Hepatic stellate cell (primary cell): ENCODE measurements at places on chromosomes 1 and 21.
A peak's percentile ranks its signal among the peaks of the same experiment; 100 is the strongest.

GRCh38 chr1:13801232-13801631 lies 101.2 kb downstream of the PRDM2 start:
- no peak for DNase-seq

- DNase-seq: peak; percentile 9
These were observed 35.8 kb upstream of the HIVEP3 start for GRCh38 chr1:41954533-41954944.

GRCh38 chr1:154859151-154859785 lies 10.8 kb downstream of the KCNN3 start:
- DNase-seq: no peak

- no peak for DNase-seq
These were observed 244.7 kb downstream of the PTPRU start for GRCh38 chr1:29481031-29481430.

GRCh38 chr1:25933479-25934365 lies 27.5 kb upstream of the STMN1 start:
- DNase-seq: no peak

GRCh38 chr1:214058076-214058475 lies 70.3 kb downstream of the PROX1 start:
- DNase-seq: no peak

DNA sequence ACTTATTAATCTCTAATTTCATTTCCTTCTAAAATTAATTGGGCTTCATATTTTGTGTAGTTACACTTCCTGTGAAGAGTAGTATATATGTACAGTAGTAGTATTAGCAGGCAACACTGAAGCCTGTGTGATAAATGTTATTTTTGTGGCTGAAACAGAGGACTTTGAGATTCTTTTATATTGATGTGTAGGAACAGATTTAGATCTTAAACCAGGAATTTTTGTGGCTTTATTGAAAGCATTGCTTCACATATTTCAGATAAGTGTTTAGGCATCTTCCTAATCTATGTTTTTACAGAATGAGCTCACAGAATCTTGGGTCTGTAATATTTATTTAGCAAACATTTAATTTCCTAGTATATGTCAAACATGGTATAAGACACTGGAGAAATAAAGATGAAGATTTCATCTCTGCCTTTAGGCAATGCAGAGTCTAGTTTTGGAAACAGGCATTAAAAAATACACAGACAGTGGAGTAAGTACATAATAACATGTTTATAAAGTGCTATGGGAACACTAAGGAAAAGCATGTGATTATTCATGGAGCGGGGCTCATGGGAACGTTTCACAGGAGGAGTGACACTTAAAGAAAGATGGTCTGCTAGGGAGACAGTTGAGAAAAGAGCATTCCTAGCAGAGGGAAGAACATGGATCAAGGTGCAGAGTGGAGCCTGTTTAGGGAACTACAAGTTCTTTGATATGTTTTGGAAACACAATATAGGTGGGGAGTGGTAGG lies 52.7 kb downstream of the MIGA1 start:
- DNase-seq: peak; percentile 22

- DNase-seq: no peak
These were observed 234.7 kb downstream of the SETD4 start for GRCh38 chr21:35825370-35826353.

DNA sequence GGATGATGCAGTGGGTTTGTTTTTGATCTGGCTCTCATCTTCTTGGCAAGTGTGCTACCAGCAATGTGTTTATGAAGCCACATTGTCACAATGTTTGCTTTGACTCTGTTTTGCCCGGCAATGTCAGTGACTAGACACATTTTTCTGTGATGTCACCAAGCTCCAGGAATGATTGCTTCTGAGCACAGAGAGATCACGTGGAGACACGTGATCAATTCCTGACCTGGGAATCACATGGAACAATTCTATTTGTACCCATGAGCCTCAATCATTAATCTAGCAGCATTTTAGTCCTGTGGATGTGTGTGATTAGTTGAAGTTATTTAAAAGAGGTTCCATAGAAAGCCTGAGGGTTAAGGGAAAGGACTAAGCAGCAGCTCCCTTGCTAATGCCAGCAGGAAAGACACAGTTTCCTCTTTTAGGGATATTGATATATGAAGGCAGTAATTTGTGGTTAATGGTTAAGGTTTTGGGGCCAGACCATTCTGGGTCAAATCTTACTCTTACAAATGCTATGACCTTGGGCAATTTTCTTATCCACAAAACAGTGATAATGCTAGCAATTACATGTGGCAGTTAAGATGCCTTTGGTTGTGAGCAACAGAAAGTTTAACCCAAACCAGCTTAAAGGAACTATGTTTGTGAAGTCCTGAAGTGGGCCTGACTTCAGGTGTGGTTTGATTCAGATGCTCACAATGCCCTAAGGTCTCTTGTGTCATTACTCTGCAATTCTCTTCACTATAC lies 59.0 kb downstream of the FASLG start:
- peak; percentile 6 for DNase-seq

DNA sequence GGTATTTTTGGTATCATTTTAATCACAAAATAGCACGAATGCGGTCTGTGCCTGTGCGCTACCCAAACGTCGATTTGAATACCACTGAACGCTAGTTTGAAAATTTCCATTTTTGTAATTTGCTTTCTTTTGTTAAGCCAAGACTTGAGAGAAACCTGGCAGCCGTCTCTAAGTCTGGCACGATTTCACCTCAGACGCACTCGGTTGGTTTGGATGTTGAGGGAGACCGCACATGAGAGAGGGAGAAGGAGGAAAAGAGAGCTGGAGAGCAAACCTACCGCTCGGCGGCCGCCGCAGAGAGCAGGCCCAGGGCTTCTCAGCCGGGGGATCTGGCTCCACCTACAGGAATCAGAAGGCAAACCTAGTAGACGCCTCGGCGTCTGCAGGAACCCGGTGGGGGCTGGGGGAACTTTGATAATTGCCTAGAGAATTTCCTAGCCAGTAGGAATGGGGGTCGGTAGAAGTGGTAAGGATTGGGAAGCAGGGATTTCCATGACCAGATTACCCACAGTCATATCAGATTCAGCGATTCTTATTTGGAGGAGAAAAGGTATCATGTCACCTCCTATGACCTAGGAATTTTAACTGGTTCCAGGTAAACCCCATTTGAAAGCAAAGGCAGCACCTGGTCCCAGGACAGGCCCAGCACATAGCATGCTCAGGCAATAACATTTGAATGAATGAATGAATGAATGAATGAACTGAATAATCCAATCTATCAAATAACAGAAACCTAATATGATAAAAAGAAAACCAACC lies 83.2 kb downstream of the TM2D1 start:
- peak; percentile 76 for DNase-seq

GRCh38 chr1:11198851-11199594 lies 9.9 kb downstream of the ANGPTL7 start:
- no peak for DNase-seq

GRCh38 chr1:112605633-112606327 lies 13.2 kb downstream of the ST7L start:
- DNase-seq: no peak

DNA sequence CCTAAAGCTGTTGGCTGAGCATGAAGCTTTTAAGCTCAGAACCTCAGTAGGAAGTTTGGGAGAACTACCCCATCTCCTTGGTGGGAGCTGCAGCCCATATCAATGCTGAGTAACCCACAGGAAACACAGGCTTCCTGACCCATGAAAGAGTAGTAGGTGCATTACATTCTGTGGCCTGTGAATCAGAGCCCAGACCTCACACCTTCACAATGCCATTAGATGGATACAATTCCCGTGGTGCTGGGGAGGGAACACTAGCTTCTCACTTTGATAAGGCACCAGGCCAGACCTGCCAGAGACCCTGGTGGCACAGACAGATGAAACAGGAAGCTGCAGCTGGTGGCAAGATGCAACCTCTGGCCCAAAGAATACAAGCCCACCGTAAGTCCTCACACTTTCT lies 308.8 kb downstream of the NPHP4 start:
- DNase-seq: no peak

- no peak for DNase-seq
These were observed 2.8 kb upstream of the SLC25A34 start for GRCh38 chr1:15733218-15733725.

DNA sequence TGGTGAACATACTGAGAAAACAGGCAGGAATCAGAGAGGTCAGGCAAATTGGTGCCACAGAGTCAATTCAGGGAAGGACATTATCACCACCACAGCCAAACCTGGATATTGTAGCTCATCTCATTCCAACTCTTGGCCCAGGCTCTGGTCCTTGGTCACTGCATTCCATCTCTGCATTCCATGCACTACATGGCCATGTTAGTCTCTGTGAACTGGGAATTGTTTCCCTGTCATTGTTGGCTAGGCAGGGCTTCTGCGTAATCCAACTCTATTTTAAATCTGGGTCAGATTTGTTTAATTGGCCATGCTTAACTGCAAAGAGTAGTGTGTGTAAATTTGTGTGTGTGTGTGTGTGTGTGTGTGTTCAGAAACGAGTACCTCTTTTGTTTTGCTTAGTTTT lies 837.6 kb upstream of the ADAMTS5 start:
- no peak for DNase-seq

DNA sequence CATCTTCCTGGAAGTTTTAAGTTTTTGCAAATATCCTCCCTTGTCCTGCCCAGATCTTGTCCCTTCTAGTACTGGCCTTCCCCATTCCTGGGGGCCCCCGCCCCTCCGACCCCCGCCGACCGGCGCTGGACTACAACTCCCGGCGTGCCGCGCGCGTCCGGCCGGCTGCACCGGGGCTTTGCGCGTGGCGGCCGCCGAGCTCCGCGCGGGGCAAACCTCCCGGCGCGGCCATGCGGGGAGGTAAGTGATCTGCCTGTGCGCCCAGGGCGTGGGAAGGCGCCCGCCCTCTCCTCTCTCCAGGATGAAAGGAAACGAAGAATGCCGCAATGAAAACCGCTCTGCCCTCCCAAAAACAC lies 3.2 kb upstream of the SAMD13 start:
- DNase-seq: peak; percentile 53

GRCh38 chr1:74399249-74399648 lies 113.2 kb downstream of the LRRC53 start:
- no peak for DNase-seq

- no peak for DNase-seq
These were observed 97.0 kb downstream of the GIPC2 start for GRCh38 chr1:78142736-78143135.

- no peak for DNase-seq
These were observed 98.9 kb upstream of the WNT4 start for GRCh38 chr1:22241811-22242210.

GRCh38 chr1:41533731-41534080 lies 49.2 kb upstream of the EDN2 start:
- DNase-seq: no peak

GRCh38 chr1:212503714-212504113 lies 71.0 kb downstream of the NENF start:
- DNase-seq: no peak

DNA sequence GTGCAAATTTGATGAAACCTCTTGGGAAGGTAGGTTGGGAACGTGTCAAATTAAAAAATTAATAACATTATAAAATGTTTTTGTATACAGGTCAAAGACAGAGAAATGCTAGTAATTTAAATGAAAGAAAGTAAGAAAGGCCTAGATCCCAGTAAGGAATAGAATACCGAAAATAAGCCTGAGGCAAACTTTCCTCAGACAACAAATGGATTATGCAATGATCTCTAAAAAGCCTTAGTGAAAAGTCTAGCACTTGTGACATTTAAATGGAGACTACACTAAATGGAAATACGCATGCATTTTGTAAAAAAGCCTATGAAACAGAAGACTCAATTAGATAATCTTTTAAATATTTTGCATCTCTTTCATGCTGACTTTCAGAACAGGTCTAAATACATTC lies 138.5 kb upstream of the ZNHIT6 start:
- DNase-seq: no peak

GRCh38 chr1:41649396-41650027 lies 165.0 kb upstream of the EDN2 start:
- DNase-seq: no peak

GRCh38 chr1:75630004-75630594 lies 19.2 kb upstream of the SLC44A5 start:
- no peak for DNase-seq

DNA sequence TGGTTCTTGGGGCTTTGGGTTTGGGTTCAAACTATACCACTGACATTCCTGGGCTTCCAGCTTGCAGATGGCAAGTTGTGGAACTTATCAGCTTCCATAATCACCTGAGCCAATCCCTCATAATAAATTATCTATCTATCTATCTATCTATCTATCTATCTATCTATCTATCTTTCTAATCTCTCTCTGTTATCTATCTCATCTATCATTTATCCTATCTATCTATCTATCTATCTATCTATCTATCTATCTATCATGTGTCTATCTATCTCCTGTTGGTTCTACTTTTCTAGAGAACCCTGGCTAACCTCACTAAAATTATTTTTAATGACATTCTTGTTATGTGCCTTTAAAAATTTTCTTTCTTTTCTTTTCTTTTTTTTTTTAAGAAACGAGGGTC lies 35.8 kb upstream of the AKT3 start:
- no peak for DNase-seq
